ENCODE measurements at places on chromosomes 11 and 22.
A peak's percentile ranks its signal among the peaks of the same experiment; 100 is the strongest.

DNA sequence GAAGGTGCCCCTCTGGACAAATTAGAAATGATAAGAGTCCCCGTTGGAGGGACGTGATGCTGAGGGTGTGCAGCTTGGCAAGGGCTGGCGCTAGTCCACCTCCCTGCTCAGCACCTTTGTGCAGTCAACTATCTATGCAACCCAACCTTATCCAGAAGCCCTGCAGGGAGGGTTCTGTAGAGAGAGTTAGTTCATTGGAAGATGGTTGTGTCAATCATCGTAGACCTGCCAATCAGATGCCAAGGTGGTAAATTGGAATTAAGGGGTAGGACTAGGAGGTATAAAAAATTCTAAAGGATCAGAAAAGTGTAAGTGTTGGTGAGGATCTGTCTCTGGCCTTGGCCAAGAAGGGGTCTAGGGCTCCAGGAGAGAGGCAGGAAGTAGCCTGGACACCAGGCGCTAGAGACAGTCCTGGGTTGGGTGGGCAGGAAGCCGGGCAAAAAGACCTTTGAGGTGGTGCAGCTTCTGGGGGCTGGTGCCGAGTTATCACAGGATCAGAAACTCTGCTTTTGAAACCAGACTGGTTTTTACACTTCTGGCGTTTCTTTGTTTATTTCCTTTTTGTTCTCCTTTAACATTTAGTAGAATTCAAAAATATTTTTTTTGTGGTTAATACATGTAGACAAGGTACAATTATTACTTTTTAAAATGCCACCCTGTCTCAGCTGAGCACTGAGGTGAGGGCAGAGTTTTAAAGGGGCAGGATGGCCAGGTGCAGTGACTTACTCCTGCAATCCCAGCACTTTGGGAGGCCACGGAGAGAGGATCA is 1.6 kb downstream of the C1QTNF6 start:
- DNase-seq: no peak

DNA sequence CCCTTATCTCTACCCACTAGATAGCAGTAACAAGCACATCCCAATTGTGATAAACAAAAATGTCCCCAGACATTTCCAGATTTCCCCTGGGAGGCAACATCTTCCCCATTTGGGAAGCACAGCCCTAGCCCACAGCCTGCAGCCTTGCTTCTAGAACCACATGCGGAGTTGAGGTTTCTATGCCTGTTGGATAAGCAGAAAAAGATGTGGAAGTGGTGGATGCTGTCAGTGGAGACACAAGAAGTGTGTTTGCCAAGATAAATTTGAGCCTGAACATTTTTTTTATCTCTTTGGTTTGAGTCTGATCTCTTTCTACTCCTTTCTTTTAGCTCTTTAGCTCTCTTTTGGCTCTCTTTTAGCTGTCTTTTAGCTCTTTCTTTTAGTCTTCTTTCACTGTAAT is 884.5 kb downstream of the NTM start:
- no peak for DNase-seq

GRCh38 chr22:49113758-49114157 is 713.9 kb downstream of the BRD1 start:
- no peak for DNase-seq

DNA sequence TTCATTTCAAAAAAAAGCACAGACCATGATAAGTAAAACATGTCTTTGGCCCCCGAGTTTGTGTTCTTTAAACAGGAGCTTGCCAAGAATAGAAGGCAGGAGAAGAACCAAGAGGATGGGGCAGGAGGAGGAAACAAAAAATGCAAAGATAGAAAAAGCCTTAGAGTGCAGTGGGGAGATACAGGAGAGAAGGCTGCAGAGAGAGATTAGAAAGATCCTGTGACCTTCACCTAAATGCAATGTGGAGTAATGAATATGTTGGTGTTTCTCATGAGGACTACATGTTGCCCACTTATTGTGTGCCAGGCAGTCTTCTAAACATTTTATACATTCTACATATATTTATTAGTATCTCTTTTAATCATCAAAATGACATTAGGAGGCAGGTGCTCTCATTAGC is 2.3 kb upstream of the APLNR start:
- DNase-seq: no peak

DNA sequence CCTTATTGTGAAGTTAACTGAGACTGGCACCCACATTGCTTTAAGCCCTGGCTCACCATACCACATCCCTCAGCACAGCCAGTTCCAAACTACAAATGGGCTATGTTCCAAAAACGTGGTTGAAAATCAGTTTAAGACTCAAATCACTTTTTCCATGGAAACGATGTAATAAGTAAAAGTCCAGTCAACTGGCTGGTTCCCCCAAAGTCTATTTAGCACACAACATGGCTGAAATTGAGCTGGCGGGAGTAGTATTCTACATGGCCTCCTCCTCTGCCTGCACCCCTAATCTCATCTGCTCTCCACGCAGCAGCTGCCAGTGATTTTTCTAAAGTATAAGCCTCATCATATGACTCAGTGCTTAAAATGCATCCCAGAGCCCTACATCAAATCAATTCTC is 40.9 kb upstream of the BIRC3 start:
- no peak for DNase-seq

- DNase-seq: no peak
These were observed 26.2 kb downstream of the UBASH3B start for GRCh38 chr11:122681735-122682134.

- DNase-seq: no peak
These were observed 1.0 kb upstream of the TRIM44 start for GRCh38 chr11:35661534-35661933.

GRCh38 chr11:11895672-11896071 is 53.9 kb downstream of the USP47 start:
- DNase-seq: no peak

DNA sequence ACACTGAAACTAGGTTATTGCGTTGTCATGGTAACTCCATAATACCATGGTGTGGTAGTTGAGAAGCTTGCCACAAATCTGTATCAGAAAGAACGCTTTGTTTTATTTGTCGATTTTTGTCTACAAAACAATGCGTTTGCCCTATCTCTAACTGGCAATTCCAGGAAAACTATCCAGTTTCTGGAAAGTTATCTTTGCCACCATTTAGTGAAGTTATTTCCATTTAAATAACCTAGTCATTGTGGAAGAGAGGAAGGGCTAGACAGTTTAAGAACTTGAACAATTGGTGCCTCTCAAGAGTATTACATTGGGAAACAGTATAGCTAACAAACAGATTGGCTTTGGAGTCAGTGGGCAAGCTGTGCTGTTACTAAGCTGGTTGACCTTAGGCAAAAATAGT is 7.9 kb downstream of the HSD17B12 start:
- DNase-seq: no peak

- no peak for DNase-seq
These were observed 20.9 kb downstream of the SVIP start for GRCh38 chr11:22808571-22809197.

DNA sequence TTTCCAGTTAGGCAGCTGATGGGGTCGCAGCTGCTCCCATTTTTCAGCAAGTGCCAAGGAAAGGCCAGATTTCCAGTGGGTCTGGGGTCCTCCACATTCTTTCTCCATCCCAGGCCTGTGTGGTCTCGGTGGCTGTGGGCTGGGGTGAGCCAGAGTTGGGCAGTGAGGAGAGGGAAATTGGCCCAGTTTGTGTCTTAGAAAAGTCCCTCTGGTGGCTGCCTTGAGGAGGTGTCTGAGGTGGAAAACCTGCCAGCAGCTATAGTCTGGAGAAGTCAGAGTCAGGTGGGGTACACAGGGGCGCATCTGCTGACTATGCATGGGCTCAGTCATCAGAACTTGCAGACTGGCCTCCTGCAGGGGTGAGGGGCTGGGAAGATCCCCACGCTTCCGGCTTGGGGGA is 30.5 kb downstream of the MRGPRD start:
- no peak for DNase-seq

GRCh38 chr11:95897731-95898130 is 26.2 kb downstream of the MTMR2 start:
- no peak for DNase-seq

- no peak for DNase-seq
These were observed 2339.7 kb upstream of the RAG2 start for GRCh38 chr11:38937709-38938108.

- DNase-seq: no peak
These were observed 9.9 kb upstream of the SEC14L3 start for GRCh38 chr22:30481711-30482110.

DNA sequence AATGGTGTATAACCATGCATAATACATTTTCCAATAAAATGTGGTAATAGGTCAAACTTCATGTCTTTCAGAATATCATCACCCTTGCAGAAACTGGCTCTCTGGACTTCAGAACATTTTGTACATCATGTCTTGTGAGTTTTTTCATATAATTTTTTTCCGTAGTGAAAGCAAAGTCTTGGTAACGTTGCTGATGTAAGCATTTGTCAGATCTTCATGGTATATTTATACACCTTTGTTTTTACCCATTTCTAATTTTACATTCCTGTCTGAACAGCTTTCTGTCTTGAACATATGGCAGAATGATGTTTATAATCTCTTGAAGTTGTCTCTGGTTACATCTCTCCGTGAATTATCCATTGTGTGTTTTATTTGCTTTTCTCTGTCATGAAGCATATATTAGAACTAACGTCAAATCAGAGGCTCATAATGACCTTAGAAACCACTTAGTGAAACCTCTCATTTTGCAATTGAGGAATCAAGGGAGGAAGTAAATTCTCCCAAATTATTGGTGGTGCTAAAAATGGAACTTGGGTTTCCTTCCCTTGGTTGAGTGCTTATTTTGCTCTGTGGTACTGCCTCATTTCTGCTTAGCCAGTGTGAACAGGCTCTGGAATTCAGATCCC is 37.4 kb downstream of the CSRP3 start:
- no peak for DNase-seq

GRCh38 chr11:120819437-120820365 is 204.2 kb upstream of the TBCEL start:
- DNase-seq: no peak

GRCh38 chr11:60912223-60912850 is 1.6 kb upstream of the TMEM109 start:
- DNase-seq: no peak

DNA sequence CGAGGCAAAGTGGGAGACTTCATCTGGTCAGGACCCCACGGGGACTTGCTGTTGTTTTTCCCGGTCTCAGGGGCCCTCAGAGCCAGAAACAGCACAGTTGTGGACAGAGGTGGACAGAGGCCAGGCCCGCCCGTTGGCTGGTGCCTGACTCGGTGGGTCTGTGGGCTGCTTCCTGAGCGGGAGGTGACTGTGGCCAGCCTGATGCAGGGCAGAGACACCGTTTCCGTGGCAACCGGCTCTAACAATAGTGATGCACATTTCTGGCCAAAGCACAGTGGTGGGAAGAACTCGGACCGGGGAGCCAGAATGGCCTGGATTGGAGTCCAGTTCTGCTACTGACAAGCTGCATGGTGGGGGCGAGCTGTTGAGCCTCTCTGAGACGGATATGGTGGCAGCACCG is 58.7 kb upstream of the ATXN10 start:
- no peak for DNase-seq

- DNase-seq: peak; percentile 46
These were observed 46.5 kb upstream of the CRTAM start for GRCh38 chr11:122791836-122792235.

DNA sequence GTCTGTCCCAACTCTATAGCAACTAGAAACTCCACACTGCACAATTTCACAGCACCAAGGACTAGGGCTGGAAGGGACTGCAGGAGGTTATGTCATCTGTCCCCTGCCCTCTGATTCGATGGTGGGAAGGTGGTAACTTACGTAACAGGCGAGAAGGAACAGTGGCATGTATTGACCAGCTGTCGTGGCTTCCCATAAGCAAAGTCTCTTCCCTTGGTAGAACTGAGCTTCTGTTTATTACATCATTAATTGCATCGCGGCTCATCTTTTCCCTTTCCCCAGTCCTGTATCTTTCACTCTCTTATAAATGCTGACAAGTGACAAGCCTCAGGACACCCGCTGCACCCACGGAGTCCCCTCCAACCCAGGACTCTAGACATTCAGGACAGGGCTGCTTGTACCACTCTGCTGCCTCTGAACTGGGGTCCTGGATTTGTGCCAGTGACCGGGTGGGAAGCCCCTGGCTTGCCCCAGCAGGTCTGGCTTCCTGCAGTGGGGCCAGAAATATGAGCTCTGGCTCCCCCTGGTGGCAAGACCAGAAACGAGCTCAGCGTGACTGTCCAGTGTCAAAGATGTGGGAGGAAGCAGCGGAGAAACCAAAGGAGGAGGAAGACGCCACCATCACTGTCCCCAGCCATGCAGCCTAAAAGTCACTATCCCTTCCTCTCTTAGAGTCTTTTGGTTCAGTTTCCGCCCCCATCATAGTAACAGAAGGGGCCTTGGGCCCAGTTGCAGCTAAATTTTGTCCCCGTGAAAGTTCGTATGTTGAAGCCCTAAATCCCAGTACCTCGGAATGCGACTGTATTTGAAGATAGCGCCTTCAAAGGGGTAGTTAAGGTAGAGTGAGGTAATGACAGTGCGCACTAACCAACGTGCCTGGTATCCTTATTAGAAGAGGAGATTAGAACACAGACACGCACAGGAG is 84.5 kb downstream of the ISX start:
- DNase-seq: peak; percentile 20

GRCh38 chr22:35642305-35642741 is 5.9 kb upstream of the APOL6 start:
- DNase-seq: no peak

GRCh38 chr22:20175597-20175900 is 24.7 kb upstream of the CCDC188 start:
- DNase-seq: no peak

DNA sequence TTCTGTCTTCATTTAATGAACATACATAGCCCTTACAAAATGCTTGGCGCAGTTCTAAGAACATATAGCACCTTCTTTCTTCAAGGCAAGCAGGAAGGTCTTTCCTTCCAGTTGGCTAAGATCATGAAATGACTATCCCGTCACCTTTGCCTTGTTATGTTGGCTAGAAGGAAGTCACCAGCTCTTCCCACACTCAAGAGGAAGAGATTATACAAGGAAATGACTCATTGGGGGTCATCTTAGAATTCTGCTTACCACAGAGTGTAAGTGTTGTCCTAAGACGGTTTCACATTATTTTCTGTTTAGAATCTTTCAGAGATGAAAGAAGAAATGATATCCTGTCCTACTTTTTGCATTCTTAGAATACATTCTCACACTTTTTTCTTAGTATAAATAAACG is 808.0 kb upstream of the LUZP2 start:
- DNase-seq: no peak

DNA sequence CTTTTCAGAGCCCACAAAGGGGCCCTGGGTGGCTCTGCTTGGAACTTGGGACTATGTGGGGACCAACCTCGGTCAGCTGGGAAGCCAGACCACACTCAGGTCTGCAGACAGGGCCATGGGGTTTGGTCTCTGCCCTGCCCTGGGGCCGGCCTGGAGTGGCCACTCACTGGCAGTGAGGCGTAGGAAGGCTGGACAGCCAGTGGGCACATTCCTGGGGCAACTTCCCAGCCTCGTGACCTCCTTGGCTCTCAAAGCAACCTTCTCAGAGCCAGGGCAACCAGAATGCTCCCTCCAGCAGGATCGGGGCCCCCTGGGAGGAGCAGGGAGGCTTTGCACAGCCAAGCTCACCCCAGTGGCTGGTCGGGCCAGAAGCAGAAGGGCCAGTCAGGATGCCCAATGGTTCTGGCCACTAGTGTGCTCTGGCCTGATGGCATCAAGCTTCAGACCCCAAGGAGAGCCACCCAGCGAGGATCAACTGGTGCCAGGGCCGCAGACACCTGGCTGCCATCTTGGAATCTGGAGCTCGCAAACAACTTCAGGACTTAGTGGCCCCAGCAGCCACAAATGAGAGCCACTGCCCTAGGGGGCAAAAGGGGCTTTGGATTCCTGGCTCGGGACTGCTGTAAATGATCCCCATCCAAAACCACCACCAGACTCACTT is 87.1 kb downstream of the MYEOV start:
- no peak for DNase-seq
